A549 treated with RU486 at 1 μM for 4 hours (cell line): ENCODE measurements at places on chromosomes 6 and 20. TPM values are rescaled to one million over a fixed set of nuclear protein-coding genes. Genes with fewer than 3 reads are reported as not detected.

MDFI gene
- 0.55 to 0.85 TPM (median 0.74 TPM) in 5 replicates for total RNA-seq

PTPRT gene
- total RNA-seq, result not detected in 5 replicates

BPIFB1 gene
- 0.13 to 0.19 TPM in 2 of 5 replicates, not detected in the others for total RNA-seq

OR2H2 gene
- total RNA-seq, result not detected in 5 replicates

CTAGE9 gene
- not detected in 5 replicates for total RNA-seq

MAFB gene
- total RNA-seq, result 0.05 to 0.11 TPM (median 0.07 TPM) in 5 replicates

ABHD16A gene
- total RNA-seq, result 14.1 to 20.1 TPM (median 18.3 TPM) in 5 replicates

GHRH gene
- not detected in 5 replicates for total RNA-seq

ADAM33 gene
- 0.06 TPM in 1 of 5 replicates, not detected in the others for total RNA-seq

TNFRSF21 gene
- 31.1 to 37.8 TPM (median 34.3 TPM) in 5 replicates for total RNA-seq

THEMIS gene
- total RNA-seq, result not detected in 5 replicates

RIPPLY2 gene
- 0.46 to 0.91 TPM (median 0.84 TPM) in 3 of 5 replicates, not detected in the others for total RNA-seq

LY6G5C gene
- 0.77 to 1.9 TPM (median 1.2 TPM) in 5 replicates for total RNA-seq

ECT2L gene
- not detected in 5 replicates for total RNA-seq

VNN1 gene
- 0.06 to 0.13 TPM (median 0.07 TPM) in 5 replicates for total RNA-seq

ENPP1 gene
- 0.95 to 1.7 TPM (median 1.6 TPM) in 5 replicates for total RNA-seq

TGM3 gene
- total RNA-seq, result 0.05 TPM in 1 of 5 replicates, not detected in the others

FAM83B gene
- total RNA-seq, result 0.06 to 0.13 TPM (median 0.09 TPM) in 5 replicates

LTB gene
- 0.25 to 0.57 TPM (median 0.49 TPM) in 4 of 5 replicates, not detected in the other for total RNA-seq

ROS1 gene
- 0.13 to 0.29 TPM (median 0.20 TPM) in 5 replicates for total RNA-seq

MAP7 gene
- 27.1 to 33.3 TPM (median 31.8 TPM) in 5 replicates for total RNA-seq

TTI1 gene
- total RNA-seq, result 17.9 to 22.5 TPM (median 21.2 TPM) in 5 replicates

LATS1 gene
- total RNA-seq, result 4.7 to 8.3 TPM (median 7.7 TPM) in 5 replicates

GABRR1 gene
- total RNA-seq, result not detected in 5 replicates

TREML2 gene
- not detected in 5 replicates for total RNA-seq

NOP56 gene
- total RNA-seq, result 572 to 771 TPM (median 628 TPM) in 5 replicates

PHACTR3 gene
- not detected in 5 replicates for total RNA-seq

IP6K3 gene
- 0.08 to 0.19 TPM (median 0.12 TPM) in 3 of 5 replicates, not detected in the others for total RNA-seq

ERVFRD-1 gene
- not detected in 5 replicates for total RNA-seq

CCN5 gene
- 22.0 to 38.0 TPM (median 23.7 TPM) in 5 replicates for total RNA-seq

SLC17A2 gene
- not detected in 5 replicates for total RNA-seq

SNHG17 gene
- 175 to 225 TPM (median 196 TPM) in 5 replicates for total RNA-seq

SLC13A3 gene
- total RNA-seq, result 0.03 to 0.13 TPM (median 0.06 TPM) in 3 of 5 replicates, not detected in the others

FAM135A gene
- total RNA-seq, result 2.9 to 10.8 TPM (median 9.5 TPM) in 5 replicates

HLA-F gene
- 3.5 to 5.1 TPM (median 4.4 TPM) in 5 replicates for total RNA-seq

METTL24 gene
- total RNA-seq, result not detected in 5 replicates

BTNL2 gene
- not detected in 5 replicates for total RNA-seq

PTCRA gene
- not detected in 5 replicates for total RNA-seq

MMP24 gene
- total RNA-seq, result 15.4 to 20.7 TPM (median 20.1 TPM) in 5 replicates

PNLDC1 gene
- total RNA-seq, result 0.11 TPM in 1 of 5 replicates, not detected in the others

DPPA5 gene
- not detected in 5 replicates for total RNA-seq

LRRN4 gene
- 0.07 to 0.08 TPM in 2 of 5 replicates, not detected in the others for total RNA-seq

BPIFA1 gene
- not detected in 5 replicates for total RNA-seq

C6orf58 gene
- 0.13 to 0.33 TPM (median 0.13 TPM) in 3 of 5 replicates, not detected in the others for total RNA-seq

C20orf144 gene
- total RNA-seq, result 0.07 to 0.13 TPM (median 0.09 TPM) in 4 of 5 replicates, not detected in the other

CALHM6 gene
- total RNA-seq, result not detected in 5 replicates

CLVS2 gene
- total RNA-seq, result 0.05 to 0.13 TPM (median 0.11 TPM) in 4 of 5 replicates, not detected in the other

APOBEC2 gene
- not detected in 5 replicates for total RNA-seq

TGM6 gene
- total RNA-seq, result not detected in 5 replicates

SLC32A1 gene
- total RNA-seq, result 0.09 TPM in 1 of 5 replicates, not detected in the others
